ENCODE measurements at places on chromosomes 1 and 21. TPM values are rescaled to one million over a fixed set of nuclear protein-coding genes. Genes with fewer than 3 reads are reported as not detected.

The AXDND1 gene
- total RNA-seq, result not detected

The SYCP1 gene
- total RNA-seq, result not detected

The DDOST gene
- total RNA-seq, result 91.4 TPM

The SPATA17 gene
- 3.1 TPM for total RNA-seq

The SPRR2G gene
- total RNA-seq, result not detected

The RBP7 gene
- not detected for total RNA-seq

The FCER1G gene
- total RNA-seq, result 3.8 TPM

The TMPRSS15 gene
- total RNA-seq, result not detected

The ZBTB8B gene
- total RNA-seq, result 20.7 TPM

The PDPN gene
- total RNA-seq, result 7.8 TPM

The KCNJ9 gene
- total RNA-seq, result 14.7 TPM

The ARMH1 gene
- 10.6 TPM for total RNA-seq

Data from parietal lobe (tissue), 2 donors.